ENCODE measurements at places on chromosomes 3 and 15. TPM values are rescaled to one million over a fixed set of nuclear protein-coding genes. Genes with fewer than 3 reads are reported as not detected.

DNA sequence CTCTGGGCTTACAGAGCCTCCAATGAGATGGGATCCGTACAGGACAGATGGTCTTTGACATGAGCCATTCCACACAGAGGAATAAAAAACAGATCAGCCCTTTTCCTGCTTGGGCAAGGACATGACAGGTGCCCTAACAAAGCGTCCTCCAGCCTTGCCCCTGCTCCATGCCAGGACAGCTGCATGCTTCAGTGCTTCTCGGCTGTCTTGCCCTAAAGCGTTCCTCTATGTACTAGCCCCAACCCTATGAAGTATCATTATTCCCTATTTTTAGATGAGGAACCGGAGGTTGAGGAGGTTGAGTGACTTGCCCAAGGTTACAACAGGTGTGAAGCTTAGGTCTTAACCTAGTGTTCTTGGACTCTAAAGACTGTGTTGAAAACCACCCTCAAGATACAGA is 10.5 kb downstream of the POMGNT2 start:
- no peak for DNase-seq

DNA sequence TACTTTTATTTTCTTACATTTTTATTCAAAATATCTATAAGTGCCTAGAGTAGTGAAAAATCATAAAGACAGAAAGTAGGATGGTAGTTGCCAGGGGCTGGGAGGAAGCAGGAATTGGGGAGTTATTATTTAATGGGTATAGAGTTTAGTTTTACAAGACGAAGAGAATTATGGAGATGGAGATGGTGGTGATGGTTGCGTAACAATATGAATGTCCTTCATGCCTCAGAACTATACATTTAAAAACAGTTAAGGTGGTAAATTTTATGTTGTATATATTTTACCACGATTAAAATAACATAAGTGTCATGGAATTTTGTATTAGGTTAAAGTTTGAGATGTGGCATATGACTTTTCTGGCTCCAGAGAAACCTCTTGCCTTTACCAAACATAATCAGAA is 171.4 kb downstream of the MYRIP start:
- DNase-seq = no peak

GRCh38 chr3:107745354-107745753 is 222.6 kb downstream of the BBX start:
- DNase-seq = no peak

DNA sequence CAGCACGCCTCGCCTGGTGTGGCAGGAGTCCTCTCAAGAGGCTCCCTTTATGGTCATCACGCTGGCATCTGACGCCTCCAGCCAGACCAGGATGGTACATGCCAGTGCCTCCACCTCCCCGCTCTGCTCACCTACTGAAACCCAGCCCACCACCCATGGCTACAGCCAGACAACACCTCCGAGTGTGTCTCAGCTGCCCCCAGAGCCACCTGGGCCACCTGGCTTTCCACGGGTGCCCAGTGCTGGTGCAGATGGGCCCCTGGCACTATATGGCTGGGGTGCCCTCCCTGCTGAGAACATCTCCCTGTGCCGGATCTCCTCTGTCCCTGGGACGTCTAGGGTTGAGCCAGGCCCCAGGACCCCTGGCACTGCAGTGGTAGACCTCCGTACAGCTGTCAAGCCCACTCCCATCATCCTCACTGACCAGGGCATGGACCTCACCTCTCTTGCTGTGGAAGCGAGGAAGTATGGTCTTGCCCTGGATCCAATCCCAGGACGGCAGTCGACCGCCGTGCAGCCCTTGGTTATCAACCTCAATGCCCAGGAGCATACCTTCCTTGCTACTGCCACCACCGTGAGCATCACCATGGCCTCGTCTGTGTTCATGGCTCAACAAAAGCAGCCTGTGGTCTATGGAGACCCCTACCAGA is 19.9 kb upstream of the APEH start:
- DNase-seq = no peak

DNA sequence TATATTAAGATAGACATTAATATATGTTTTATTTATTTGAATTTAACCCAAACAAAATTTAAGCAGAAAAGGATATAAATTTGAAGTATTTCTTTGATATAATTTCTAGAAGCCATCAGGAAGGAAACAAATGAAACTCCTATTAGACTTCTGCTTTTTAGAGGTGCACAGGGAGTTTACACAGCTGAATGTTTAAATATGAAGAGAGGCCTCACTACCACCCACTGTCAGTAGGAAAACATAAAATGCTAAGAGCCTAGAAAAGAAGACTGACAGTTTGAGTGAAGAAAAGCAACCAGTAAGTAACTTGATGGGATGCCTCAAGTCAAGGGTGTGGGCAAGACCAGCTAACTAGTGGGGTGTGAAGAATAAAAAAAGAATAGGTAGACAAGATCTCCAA is 19.7 kb downstream of the PLSCR2 start:
- no peak for DNase-seq

GRCh38 chr3:141920701-141921100 is 44.3 kb downstream of the ATP1B3 start:
- no peak for DNase-seq

DNA sequence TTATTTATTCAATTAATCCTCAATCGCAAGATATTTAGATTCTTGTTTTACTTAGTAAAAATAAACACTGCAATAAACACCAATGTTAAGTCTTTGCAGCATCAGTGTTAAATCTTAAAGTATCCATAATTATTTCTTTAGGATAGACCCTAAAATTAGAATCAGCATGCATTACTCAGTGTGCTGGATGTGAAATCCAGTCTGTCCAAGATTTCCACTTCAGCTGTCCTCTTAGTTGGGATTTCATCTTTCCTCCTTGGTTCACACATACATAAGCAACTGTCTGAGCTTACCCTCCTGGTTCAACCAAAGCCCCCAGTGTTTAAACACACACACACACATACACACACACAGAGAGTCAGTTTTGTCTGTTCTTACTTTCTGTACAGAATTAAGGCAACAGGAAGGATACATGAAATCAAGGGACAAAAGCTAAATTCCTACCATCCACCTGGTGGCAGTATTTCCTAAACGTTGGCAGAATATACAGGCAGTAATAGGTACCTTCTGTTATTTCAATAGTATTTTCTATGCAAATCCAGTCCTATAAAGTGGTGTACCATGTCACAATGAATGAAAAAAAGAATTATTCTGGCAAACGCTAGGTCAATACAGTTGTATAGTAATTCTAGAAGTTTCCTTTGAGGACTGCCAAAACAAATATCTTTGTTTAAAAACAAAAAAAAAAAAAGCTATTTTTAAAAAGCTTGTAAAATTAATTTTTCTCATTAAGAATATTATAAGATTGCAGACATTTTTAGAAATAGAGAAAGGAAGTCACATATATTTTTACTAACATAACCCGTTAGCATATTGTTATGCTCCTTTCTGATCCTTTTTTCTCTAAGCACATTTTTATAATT is 27.3 kb upstream of the DMXL2 start:
- DNase-seq = peak; percentile 85

DNA sequence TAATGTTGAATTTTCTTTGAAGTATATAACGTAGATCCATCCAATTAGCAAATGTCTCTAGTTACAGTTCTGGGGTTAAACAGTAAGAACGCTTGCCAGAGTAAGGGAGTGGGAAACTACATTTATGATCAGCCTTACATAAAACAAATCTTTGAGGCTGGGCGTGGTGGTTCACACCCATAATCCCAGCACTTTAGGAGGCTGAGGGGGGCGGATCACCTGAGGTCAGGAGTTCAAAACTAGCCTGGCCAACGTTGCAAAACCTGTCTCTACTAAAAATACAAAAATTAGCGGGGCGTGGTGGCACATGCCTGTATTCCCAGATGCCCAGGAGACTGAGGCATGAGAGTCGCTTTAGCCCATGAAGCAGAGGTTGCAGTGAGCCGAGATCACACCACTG is 50.1 kb upstream of the GATM start:
- DNase-seq = no peak

DNA sequence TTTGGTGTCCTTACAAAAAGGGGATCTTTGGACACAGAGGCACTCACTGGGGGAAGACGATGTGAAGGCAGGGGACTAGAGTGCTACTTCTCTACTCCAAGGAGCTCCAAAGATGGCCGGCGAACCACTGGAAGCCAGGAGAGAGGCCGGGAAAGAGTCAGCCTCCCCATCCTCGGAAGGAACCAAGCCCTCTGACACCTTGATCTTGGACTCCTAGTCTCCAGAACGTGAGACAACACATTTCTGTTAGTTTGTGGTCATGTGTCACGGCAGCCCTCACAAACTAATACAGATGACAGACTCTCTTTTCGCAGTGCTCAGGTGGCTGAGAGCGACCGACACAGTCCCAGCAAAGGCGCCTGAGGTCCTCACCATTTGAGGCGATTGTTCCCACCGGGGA is 24.4 kb upstream of the ATP2B2 start:
- DNase-seq = no peak

DNA sequence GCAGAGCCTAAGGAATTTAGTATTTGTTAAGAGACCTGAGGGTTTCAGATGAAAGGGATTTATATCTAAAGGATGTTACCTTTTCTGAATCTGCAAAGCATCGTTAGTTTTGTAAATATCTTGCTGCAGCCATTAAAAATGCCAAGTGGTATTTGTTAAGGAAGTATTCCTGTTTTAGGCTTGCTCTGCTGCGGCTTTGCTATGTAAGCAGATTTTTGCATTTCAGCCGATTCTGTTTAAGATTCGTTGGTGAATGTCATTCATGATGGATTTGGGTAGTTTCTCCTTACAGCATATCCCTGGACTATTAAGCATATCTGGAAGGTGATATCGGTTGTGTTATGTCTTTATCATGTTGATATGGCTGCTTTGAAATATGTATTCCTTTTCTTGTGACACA is 1.0 kb downstream of the USP8 start:
- no peak for DNase-seq

DNA sequence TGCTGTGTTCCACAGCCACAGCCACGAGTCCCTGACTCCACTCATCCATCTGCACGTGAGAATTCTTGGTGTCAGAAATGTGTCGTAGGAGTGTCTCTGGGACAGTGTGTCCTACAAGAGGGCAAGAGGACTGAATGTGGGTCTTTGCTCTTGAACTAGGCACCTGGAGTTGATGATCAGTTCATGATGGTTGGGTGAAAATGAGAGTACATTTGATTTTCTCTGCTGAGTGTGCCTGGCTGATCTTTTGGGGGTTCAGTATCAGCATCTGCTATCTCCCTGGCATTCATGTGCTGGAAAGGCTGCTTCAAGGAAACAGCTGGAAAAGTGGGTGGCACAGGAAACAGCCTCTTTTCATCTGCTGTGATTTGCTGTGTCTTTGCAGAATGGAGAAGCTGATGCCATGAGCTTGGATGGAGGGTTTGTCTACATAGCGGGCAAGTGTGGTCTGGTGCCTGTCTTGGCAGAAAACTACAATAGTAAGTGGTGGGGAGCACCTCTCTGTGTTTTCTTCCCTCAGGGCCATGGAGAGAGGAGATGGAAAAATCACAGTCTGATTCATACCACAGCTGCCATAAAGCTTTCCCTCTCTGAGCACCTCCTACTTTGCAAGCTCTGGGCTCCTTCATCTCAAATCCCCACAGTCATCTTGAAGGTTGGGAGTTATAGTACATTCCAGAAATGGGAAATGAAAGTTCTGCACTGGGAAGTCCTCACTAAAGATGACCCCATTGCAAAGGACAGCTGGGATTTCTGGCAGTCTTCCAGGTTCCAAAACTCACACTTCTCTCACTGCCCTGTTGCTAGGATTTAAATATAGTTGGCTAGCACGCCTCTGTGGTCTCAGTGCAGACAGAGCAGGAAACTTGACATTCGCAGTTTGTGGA is 17.8 kb downstream of the TF start:
- no peak for DNase-seq

- DNase-seq = peak; percentile 44
These were observed 54.1 kb downstream of the TMEM44 start for GRCh38 chr3:194579091-194579606.

- DNase-seq = no peak
These were observed 90.6 kb downstream of the CACNA1D start for GRCh38 chr3:53585049-53585448.

DNA sequence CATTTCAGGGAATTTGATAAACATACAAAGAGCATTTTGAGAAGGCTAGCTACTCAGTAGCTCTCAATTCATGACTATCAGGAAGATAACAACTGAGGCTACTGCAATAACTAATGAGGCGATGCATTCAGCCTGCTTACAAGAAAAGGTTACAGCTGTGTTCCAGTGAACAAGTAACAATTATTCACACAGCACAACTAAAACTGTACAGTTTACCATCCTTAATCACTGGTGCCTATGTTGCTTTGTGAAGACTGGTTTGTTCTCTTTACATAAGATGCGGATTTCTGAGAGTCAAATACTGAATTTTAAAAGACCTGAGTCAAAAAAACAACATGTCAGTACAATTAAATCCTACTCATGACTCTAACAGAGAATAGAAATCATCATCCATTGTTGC is 526.3 kb downstream of the OTOL1 start:
- no peak for DNase-seq

- no peak for DNase-seq
These were observed 542.9 kb downstream of the FHIT start for GRCh38 chr3:60708191-60708975.

- no peak for DNase-seq
These were observed 67.6 kb upstream of the ETV5 start for GRCh38 chr3:186176373-186176990.

- peak; percentile 18 for DNase-seq
These were observed 225.7 kb downstream of the MEX3B start for GRCh38 chr15:81819924-81820635.

DNA sequence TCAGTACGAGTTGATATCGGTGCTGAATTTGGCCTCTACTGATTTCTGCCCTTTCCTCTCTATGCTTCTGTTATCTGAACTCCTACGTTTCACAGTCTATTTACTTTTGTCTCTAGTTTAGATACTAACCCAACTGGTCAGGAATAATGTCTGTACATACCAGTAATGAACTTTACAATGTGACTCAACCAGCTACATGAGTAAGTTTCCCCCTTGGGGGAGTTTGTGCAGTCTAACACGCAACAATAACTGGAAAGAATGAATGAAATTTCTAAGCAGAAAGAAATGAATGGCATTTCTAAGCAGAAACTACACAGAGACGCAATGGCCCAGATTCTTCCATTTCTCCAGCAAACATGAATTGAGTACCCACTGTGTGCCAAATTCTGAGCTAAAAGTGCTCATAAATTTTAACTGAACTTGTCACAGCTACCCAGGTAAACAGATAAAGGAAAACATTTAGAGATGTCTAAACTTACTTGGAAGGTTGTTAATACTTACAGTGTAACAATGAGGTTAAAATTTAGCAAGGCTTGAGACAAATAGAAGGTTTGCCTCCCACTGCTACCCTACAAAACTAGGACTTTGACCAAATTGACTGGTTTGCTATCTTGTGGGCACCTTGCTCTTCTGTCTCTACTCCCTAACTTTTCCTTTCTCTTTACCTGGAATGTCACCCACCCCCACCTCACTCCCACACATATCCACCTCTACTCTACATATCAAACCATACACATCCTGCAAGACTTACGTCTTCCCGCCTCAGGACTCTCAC is 11.6 kb downstream of the UPK1B start:
- peak; percentile 66 for DNase-seq

ZBTB47 gene
- 2.5 TPM for total RNA-seq

KIF23 gene
- 107 TPM for total RNA-seq

ACOX2 gene
- 4.2 TPM for total RNA-seq

RETNLB gene
- not detected for total RNA-seq

UROC1 gene
- not detected for total RNA-seq

GOLGA6L10 gene
- 0.74 TPM for total RNA-seq

SCN5A gene
- total RNA-seq = 0.17 TPM

CSTA gene
- not detected for total RNA-seq

CYP8B1 gene
- total RNA-seq = not detected

TEX55 gene
- total RNA-seq = not detected

Measured in Daoy (cell line).